ENCODE measurements at places on chromosomes 7 and 10.

DNA sequence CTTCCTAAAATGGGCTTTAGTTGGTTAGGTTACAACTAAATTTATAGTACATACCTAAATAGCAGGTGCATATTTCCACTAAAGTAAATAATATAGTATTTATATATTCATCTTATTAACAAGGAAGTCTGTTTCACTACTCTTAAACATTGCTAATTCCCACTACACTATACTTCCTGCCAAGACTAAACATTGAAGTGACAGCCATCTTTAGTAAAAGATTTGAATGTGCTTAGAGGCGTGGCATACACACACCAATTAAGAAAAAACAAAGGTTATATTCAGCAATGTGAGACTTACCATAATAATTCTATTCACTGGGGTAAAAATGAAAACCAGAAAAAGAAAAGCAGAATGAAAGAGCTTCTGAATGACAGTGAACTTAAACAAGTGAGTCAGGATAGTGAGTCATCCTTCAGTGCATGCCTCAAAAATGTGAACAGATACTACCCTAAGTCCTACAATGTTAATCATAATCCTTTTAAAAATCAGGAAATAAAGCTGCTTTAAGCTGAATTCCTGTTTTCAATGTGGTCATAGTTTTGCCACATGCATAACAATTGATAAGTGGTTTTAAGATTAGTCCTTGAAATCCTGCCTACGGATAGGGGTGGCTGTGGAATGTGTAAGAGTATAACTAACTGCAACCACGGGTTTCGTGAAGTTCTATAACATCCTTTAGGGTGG, 59.4 kb downstream of the USP6NL start:
- DNase-seq, result no peak

DNA sequence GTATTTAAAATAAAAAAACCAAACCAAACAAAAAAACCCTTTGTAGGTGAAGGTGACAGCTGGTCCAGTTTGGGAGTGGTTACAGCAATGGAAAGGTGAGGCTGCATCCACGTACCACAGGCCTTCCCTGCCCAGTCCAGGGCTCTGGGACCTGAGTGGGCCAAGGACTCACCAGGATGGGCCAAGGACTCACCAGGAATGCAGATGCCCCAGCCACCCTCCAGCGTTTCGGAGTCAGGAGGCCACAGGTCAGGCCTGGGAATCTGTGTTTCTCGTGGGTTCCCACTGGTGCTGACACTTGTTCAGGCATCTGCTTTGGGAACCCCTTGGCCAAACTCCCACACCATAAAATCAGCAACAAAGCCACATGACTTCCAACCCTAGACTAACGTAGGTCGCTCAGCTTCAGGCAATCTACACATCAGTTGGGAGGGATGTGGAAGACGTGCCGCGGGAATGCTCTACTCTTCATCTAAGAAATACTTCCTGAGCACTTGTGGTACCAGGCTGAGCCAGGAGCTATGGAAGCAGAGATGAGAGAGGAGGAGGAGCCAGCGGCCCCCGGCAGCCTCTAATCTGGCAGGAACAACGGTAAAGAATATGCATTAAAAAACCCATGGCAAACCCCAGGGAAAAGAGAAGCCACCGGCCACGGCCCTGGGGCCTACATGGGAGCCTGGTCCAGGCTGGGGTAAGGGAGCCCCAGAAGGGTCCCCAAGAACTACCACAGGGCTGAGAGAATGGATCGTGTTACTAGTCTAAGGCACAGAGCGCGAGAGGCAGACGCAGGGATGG, 473.4 kb downstream of the PTPRN2 start:
- no peak for DNase-seq

GRCh38 chr7:41420421-41420820, 282.5 kb downstream of the INHBA start:
- no peak for DNase-seq

- no peak for DNase-seq
These were observed 6.2 kb upstream of the ITGB1 start for GRCh38 chr10:32964270-32964669.

DNA sequence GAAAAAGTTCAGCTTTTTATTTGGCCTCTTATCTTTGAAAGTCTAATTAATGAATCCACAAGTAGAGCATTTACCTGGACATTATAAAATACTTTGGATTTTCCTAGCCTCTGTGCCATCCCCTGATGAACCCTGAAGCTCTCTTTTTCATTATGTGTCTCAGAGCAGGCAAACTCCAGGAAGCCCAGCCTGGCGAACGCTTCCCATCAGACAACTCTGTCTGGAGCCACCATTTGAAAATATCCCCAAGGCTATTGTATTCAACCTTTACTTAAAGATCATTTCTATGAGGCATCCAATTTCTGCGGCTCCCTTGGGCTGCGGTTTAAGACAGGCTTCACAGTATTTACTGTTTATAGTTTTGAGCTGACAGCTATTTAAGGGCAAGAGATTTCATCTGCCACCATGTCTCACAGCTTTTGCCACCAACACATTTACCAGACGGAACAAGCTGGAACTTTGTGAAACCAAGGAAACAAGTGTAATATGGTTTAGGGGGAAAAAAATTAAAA, 257.2 kb upstream of the GLI3 start:
- DNase-seq, result no peak

DNA sequence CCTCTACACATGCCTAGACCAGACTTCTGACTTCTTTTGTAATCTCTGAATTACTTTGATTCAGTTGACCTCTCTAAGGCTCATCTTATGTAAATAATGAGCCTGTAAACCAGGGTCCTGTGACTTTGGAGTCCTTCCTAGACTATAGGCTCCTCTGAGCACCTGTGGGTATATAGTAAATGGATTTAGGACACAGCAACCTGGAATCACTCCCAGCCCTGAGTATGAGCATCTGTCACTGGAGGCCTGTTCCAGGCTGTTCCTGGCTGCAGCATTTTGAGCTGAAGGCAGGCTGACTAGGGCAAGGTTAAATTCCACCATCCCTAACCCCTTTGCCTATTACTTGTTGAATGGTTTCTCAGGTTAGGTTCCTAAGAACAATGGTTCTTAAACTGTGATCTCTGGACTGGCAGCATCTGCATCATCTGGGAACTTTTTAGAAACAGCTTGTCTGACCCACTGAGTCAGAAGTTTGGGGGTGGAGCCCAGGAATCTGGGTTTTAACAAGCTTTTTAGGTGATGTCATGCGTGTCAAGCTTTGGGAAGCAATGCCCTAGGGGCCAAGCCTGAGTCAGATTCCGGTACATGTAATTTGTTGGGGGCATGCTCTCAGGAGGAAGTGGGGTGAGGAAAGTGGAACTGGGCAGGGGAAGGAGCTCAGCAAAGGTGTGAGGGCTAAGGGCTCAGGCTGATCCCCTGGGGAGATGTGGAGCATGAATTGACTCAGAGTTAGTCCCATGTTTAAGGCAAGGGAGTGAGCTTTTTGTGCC, 28.2 kb downstream of the MINDY4 start:
- no peak for DNase-seq

DNA sequence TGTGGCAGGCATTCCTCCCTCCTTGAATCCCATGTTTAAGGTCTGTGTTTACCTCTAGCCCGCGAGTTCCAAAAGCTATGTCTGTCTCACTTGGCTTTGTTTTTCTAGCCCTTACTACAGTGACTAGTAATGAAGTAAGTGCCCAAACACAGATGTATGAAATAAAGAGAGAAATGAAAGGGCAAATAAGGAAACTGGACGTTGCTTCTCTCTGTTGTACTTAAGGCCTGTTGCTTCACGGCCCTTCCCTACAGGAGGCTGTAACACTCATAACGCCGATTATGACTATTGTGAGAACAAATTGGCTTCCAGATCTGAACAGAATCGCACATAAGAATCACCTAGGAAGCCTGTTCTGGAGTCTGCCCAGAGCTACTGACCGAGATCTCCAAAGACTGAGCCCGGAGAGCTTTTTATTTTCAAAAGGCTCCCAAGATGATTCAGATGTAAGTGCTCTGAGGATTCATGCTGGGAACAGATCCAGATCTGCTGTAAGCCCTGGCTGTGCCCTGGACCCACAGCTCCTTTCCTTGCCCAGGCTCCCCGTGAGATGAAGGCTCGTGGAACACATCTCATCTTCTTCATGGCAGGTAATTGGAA, 432.6 kb downstream of the SDK1 start:
- no peak for DNase-seq

DNA sequence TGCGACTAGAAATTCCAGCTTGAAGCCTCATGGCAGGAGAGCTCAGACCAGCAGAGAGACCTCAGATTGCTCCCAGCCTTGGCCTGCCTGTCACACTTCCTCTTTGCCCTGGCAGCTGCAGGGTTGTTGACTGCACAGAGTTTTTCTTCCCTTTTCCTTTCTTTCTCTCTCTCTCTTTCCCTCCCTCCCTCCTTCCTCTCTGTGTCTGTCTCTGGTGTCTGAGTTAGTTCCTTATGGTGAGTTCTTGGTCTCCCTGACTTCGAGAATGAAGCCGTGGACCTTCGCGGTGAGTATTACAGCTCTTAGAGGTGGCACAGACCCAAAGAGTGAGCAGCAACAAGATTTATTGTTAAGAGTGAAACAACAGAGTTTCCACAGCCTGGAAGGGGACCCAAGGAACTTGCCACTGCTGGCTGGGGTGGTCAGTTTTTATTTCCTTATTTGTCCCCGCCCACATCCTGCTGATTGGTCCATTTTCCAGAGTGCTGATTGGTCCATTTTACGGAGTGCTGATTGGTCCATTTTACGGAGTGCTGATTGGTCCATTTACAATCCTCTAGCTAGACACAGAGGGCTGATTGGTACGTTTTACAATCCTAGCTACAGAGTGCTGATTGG, 266.3 kb downstream of the RPS24 start:
- DNase-seq, result no peak

GRCh38 chr7:92667816-92668535, 77.8 kb upstream of the FAM133B start:
- no peak for DNase-seq

DNA sequence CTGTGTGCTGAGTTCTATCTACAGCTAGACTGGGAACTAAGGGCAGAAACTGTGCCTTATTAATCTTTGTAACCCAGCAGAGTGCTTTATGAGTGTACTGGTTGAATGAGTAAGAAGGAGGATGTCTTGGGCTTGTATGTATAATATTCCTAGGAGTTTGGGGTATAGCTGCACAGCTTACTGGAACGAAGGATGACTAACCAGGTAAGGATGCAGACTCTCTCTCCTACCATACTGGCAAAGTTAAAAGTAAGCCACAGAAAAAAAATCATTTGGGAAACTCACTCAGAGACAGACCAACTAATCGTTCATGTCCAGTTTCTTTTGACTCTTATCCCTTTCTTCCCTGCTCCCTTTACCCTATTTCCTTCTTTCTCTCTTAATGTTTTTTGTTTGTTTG, 1.4 kb upstream of the DHTKD1 start:
- DNase-seq, result no peak

DNA sequence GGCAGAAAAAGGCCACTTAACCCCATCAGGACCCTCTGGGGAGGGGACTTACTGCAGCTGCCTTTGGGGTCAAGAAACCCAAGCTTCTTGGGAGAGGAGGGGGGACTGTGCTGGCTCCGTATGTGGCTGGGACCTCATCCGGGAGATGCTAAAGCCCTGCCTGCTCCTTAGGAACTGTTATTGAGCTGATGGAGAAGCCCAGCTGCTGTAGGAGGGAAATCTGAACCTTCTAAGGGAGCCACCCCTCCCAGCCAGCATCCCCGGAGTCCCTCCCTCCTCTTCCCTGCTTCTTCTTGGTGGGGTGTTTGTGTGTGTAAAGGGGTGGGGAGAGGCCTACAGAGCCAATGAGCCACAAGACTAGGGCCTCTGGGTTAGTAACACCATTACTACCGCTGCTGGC, 8.2 kb downstream of the KCNIP2 start:
- no peak for DNase-seq

- no peak for DNase-seq
These were observed 575.3 kb downstream of the IPMK start for GRCh38 chr10:57692255-57692980.

- DNase-seq, result no peak
These were observed 33.1 kb upstream of the HMX3 start for GRCh38 chr10:123102673-123103072.

- DNase-seq, result no peak
These were observed 144.7 kb downstream of the PFKFB3 start for GRCh38 chr10:6347391-6347951.

DNA sequence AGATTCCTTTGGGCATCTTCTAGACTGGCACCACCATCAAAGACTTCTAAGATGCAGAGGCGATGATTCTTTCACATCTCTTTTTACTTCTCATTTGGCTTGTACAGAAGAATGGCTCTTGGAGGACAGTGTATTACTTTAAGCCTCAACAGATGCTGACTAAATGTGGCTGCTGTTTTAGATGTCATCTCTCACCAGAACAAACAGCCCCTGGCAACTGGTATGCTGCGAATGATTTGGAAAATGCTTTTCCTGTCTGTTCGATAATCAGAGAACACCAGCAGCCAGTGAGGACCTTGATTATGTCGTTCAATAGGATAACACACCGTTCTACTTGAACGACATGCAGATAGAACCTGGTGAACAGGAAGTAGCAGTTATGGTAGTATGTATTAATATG, 131.8 kb downstream of the RNF216 start:
- DNase-seq, result no peak

- no peak for DNase-seq
These were observed 335.2 kb upstream of the ZNF32 start for GRCh38 chr10:43983856-43984271.

DNA sequence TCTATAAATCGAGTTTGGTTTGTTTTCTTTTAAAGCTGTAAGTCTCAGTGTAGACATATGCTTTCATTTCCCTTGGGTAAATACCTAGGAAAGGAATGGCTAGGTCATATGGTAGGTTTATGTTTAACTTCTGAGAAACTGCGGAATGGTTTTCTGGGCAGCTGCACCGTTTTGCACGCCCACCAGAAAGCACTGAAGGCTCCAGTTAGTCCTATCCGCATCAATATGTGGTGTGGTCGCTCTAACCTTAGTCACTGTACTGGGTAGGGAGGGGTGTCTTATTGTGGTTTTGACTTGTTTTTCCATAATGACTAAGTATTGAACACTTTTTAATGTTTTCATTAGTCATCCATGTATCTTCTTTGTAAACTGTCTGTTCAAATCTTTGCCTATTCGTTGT, 279.5 kb upstream of the AKR1E2 start:
- DNase-seq, result no peak

DNA sequence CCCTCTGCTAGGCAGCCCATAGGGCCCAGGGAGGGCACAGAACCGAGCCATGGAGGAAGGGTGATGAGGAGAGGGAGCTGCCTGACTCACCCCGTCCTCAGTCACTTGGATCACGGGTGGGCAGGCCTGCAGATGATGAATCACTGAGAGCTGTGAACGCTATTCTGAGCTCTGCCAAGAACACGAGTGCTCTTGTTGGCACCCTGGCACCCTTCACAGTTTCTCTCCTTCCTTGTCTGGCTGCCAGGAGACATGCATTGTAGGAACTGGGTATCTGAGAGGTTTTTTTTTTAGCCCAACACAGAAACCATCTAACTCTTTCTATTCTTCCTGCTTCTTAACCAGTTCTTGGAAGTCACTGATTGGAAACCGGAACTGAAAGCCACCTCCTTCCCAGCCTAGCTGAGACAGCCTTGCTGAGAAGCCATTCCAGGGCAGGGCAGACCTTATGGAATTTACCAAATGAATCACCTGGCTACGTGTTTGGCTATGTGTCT, 82.1 kb downstream of the SLC37A3 start:
- peak; percentile 12 for DNase-seq

GRCh38 chr10:119007211-119007574, 22.3 kb upstream of the NANOS1 start:
- DNase-seq, result no peak

- no peak for DNase-seq
These were observed 209.5 kb downstream of the FAM107B start for GRCh38 chr10:14565199-14565598.
